ENCODE measurements at places on chromosomes 7 and 10. TPM values are rescaled to one million over a fixed set of nuclear protein-coding genes. Genes with fewer than 3 reads are reported as not detected.

DNA sequence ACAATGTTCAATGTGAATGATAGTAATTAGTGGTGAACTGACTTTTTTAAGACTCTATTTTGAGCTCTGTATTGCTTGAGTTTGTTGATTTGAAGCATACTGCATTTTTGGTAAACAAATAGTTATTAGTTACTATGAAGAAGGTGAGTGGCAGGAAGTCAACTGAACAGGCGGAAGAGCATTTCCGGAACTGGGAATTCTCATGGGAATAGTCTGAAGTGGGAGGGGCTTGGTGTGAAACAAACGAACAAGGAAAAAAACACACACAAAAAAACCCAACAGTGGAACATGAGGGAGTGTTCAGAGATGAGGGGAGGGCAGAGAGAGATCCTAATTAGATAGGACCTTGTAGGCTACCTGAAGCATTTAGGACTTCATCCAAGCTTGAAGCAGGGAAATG, 43.9 kb upstream of the C1QL3 start:
- DNase-seq = no peak

DNA sequence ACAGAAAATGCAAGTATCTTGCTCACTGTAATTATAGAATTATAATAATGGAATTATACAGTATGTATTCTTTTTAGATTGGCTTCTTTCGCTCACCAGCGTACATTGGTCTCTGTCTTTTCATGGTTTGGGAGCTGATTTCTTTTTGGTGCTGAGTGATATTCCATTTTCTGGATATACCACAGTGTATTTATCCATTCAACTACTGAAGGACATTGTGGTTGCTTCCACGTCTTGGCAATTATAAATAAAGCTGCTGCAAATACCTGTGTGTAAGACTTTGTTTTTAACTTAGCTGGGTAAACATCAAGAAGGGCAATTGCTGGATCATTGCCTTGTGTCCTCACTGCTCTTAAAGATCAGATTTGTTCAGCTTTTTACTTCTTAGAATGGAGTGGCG, 55.3 kb downstream of the SEPTIN7 start:
- DNase-seq = no peak

CPN1 gene
- polyA plus RNA-seq = not detected

UMAD1 gene
- polyA plus RNA-seq = 16.5 TPM

KLF6 gene
- polyA plus RNA-seq = 98.4 TPM

Data from right lung (tissue), 10 donors.